NCI-H1105 treated with DMSO at 0.1 percent for 48 hours (cell line): ENCODE measurements at places on chromosomes 2 and 18.

DNA sequence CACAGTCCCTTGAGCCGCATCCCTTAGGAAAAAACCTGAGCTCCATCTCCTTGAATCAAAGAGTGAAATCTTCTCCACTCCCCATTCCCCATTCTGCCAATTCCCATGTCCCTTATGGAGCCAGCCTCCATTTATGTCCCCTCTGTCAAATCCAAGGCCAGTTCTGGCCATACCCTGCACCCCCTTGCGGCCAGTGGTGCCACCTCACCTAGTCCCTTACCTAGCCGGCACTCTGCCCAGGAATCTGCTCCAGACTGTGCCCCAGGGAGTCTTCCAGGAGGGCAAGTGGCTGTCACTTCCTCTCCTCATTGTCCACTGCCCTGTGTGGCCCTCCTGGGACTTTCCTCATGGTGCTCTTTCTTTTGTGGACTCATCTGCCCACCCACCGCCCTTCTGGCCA is 195.4 kb upstream of the RMP24 start:
- no peak for DNase-seq

DNA sequence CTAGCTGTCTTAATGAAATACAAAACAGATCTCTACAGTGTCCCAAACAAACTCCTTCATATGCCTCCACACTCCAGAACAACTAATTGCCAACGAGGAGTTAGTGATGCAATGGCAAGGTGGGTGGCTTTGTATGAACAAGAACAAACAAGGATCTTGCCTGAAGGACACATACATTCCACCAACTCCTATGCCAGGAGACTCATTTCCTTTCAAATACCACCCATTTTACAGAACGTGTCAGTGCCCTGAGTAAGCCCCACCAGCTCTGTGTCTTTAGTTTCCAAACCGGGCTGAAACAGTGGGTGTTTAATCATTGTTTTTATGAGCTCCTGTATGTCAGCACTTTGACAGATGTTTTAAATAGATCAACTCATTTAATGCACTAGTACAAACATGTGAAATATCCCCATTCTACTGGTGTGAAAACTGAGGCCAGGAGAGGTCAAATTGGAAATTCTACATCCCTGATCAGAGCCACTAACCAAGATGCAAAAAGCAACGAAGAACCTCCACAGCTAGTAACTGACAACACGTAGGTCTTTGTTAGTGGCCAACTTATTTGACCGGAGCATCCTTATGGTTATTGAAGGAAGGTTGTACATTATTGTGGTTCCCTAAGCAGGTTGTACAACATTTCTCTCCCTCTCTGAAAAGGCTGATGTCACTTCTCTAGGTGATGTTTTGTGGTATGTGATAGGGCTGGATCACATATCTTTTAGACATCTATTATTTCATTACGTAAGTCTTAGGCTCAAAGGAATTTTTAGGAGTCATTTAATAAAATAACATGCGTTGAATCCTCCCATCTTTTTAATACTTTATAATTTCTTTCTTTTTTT is 534.9 kb upstream of the TNP1 start:
- DNase-seq: no peak

GRCh38 chr2:224278531-224278930 is 123.4 kb downstream of the FAM124B start:
- DNase-seq: no peak

- no peak for DNase-seq
Observed at GRCh38 chr2:15944325-15945017, 4.1 kb downstream of the MYCN start.

- DNase-seq: no peak
Observed at GRCh38 chr2:205803500-205803899, 121.2 kb downstream of the NRP2 start.

DNA sequence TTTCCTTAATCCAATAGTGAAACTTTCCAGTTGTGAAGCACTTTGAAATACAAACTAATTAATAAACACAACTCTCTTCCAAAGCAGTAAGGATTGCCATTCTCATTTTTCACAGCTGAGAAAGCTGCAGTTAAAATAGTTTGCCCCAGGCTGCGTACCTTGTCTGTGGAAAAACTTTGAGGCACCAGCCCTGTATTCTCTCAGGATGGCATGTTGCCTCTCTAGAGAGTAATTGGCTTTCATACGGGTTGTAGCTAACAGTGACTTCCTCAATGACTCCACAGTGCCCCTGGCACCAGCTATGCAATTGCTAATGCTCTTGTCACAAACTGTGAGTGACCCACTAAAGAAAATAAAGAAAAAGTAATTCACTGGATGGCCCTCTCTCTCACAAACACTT is 345.7 kb downstream of the MTX2 start:
- DNase-seq: no peak

DNA sequence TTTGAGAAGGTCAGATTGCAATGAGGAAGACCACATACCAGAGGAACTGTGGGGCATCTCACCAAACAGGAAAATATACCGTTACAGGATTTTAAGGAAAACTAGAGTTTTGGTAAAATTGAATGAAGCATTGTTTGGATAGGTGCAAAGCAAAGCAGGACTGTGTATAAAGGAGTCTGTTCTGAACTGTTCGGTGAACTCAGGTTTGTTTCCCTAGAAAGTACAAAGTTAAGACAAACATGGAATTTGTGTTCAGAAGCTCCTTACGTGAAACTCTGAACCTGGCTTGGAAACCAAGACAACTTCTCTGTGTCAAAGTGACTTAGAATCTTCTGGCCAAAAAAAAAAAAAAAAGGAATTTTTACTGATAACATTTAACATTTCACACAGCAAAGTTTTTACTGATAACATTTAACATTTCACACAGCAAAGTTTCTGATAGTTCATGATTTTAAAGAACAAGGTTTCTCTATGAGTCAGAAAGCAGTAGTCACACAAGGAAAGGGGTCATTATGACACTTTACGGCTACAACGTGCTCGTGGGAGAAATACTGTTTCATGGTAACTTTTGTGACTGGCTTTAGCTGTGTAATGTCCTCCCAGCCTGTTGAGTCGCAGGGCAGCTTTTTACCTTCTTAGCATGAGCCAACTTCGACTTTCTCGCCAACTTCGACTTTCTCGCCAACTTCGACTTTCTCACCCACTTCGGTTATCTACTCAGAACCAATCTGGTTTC is 21.2 kb upstream of the TET3 start:
- no peak for DNase-seq

GRCh38 chr2:226882606-226883005 is 46.8 kb downstream of the RHBDD1 start:
- DNase-seq: no peak

DNA sequence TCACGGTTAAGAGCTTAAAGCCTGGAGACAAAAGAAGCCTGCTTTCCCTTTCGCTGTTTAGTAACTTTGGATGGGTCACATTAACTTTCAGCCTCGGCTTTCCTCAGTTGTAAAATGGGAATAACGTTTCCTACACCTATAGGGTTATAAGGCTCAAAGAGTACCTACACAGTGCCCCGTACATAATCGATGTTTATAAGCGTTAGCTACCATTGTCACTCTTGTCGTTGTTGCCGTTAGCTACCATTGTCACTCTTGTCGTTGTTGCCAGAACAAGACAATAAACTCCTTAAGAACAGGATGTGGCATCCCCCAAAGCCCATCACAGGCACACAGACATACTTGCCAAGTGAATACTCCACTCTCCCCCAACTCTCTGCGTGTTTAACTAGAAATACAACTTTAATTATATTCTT is 901 bp upstream of the MFSD6 start:
- peak; percentile 37 for DNase-seq

DNA sequence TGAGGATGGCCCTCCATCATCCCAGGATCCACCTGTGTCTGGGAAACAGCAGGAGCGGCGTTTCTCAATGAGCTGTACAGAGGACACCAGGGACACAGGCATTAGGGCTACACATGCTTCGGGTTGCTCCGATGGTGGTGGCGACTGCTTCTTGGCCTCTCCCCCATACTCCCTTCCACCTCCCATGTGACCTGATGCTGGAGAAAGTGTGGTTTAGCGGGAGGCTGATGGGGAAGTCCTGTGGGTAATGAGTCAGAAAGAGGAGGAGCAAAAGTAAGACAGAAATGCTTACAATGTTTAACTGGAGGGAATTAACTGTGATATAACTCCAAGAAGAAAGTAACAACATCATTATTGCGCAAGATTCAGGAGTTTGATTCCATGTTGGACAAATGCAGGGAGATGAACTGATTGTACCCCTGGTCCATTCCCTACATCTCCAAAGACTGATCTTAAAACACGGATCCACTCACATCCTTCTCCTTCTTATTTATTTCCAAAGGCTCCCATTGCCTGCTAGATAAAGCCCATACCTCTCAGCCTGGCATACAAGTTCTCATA is 186.6 kb downstream of the NRP2 start:
- DNase-seq: no peak

GRCh38 chr2:152694161-152694661 is 23.1 kb downstream of the PRPF40A start:
- DNase-seq: no peak

GRCh38 chr2:206245265-206245672 is 29.2 kb upstream of the ZDBF2 start:
- DNase-seq: no peak

- no peak for DNase-seq
Observed at GRCh38 chr18:32261003-32261402, 71.2 kb downstream of the MEP1B start.
